ENCODE measurements at places on chromosomes 3 and 15.

- DNase-seq = no peak
These were observed 302.2 kb downstream of the CGGBP1 start for GRCh38 chr3:87756616-87757015.

DNA sequence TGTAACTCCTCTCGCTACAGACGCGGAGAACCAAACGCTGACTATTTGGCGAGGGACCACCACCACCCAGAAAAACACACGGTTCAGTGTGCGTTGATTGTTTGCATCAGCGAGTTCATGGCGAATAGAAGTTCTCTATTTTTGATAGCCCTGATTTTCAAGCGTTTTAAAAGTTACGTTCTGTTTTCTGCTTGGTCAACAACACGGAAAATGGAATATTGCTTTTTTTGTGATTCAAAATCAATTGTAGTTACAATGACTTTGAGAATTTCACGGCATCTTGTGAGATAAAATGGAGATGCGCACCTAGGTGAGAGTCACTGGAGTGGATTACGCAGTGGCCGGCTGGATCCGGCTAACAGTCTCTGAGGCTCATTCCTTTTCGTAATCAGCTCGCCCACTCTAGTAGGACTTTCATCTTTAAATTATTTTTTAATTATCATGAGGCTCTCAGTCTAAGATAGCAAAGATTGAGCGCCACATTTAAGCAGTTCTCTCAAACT is 54.8 kb downstream of the CCDC54 start:
- peak; percentile 28 for DNase-seq

DNA sequence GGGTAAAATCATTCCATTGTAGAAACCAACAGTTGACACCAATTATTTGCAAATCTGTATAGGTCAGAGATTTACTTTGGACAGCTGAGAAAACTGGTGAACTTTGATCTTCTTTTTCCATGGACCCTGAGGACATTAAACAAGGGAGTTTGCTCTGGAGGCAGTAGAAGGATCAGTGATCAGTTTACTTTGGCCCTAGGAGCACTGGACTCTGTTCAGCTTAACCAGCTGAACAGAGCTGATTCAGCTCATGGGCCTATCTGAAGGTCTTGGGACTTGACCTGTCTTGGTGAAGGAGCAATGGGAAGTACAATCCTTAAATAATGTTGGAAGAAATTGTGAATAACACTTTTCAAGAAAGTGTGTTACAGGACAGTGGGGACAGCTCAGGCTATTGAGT is 15.2 kb upstream of the TF start:
- DNase-seq = no peak

- DNase-seq = no peak
These were observed 873 bp downstream of the C3orf70 start for GRCh38 chr3:185151964-185152409.
